ENCODE measurements at places on chromosomes 5 and 9.
A peak's percentile ranks its signal among the peaks of the same experiment; 100 is the strongest.

DNA sequence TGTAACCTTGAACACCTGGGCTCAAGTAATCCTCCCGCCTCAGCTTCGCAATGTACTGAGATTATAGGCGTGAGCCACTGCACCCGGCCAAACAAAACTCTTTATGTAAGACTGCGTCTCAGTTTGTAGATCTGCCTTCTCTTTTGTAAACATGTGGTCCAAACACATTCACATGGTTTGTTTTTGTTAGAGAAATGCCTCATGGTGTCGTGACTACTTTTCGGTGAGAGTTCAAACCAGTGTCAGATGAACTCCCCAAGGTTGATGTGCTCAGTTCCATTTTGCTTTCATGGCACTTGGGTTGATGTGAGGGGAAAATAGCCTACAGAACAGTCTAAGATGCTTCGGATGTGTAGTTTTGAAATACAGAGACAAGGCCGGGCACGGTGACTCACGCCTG lies 231.6 kb downstream of the GOLPH3 start:
- no peak for DNase-seq

DNA sequence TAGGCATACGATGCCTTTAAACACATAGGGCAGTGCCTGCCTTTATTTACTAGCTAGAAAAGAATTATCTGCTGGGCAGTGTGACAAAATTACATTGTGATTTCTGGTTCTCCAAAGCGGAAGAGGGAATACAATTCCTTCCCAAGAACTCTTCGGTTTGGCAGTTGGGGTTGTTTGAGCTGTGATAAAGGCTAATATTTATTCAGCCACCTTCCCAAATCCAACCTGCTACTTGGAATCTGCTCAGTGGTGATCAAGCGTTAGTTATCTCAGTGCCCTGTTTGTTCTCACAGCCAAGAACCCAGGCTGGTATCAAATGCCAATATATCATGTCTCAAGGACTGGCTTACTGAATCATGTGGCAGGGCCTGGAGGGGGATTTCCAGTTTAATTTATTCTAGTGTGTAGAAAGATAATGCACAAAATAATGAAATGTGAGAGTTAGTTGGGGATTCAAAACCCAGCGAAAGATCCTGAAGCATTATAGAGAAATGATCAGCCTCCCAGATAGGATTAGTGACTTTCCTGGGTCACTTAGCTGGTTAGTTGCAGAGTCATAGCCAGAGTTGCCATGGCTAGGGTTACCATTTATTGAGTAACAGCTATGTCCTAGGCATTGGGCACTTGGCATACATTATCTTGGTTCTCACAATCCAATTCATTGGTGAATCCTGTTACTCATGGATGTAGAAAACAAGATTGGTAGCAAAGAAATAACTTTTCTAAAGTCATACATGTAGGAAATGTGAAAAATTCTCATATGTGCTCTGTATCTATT lies 457.0 kb upstream of the KLF4 start:
- DNase-seq = no peak

- DNase-seq = no peak
Observed at GRCh38 chr5:68055686-68056085, 159.9 kb upstream of the PIK3R1 start.

GRCh38 chr5:138129347-138129746 lies 9.9 kb downstream of the NME5 start:
- no peak for DNase-seq

DNA sequence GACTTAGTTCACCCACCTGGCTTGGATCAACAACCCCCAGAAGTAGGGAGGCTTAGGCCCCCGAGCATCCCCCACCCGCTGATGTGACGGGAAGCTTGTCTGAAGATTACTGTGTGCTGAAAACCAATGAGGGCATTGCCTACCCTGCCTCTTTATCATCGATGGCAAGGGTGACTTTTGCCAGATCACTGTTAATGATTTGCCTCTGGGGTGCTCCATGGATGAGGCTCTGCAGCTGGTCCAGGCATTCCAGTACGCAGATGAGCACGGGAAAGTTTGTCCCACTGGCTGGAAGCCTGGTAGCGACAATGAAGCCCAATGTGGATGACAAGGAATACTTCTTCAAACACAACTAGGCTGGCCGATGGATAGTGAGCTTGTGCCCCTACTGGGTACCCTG lies 22.0 kb downstream of the RUFY1 start:
- no peak for DNase-seq

DNA sequence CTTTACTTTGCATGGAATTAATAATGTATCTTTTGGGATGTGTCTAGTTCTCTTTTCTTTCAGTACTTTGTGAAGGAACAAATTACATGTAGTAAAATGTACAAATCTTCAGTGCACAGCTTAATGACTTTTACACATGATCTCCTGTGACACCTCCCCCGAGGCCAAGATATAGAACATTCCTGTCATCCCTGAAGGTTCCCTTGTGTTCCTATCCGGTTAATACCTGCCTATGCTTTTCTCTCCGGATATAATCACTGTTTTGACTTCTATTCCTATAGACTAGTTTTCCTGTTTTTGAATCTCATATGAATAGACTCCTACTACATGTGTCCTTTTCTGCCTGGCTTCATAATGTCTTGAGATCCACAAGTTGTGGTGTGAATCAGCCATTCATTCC lies 21.5 kb downstream of the STC2 start:
- no peak for DNase-seq

DNA sequence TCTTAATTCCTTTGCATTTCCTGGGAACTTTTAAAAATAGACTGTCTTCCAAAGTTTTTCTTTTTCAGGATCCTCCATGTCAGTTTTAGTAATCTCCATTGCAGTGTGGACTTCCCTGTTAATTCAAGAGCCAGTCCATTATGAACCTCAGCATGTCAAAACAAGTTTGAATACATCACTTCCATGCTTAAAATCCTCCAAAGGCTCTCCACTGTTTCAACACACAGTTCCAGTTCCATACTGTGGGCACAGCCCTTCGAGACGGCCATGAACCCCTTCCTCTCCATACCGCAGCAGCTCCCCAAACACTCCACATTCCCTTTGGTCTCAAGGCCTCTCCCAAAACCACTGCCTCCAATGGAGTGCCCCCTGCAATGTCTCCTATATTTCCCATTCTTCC lies 19.5 kb downstream of the LIFR start:
- no peak for DNase-seq

DNA sequence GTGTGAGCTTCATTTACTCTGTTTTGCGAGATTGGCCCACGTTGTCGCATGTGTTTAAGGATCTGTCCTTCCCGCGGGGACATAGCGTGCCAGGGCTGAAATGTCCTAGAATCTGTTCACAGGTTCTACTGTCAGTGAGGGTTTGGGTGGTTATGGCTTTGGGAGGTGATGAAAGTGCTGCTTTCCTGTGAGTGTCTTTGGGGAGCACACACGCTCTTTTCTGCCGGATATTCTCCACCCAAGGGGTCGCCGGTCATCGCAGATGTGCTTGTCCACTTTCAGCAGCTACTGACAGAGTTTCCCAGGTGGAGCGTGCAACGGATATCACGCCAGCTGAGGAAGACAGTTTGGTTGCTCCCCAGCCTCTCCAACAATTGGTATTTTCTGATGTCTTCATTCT lies 32.1 kb downstream of the PROP1 start:
- DNase-seq = no peak

GRCh38 chr5:167312225-167312624 lies 979.2 kb upstream of the WWC1 start:
- no peak for DNase-seq

DNA sequence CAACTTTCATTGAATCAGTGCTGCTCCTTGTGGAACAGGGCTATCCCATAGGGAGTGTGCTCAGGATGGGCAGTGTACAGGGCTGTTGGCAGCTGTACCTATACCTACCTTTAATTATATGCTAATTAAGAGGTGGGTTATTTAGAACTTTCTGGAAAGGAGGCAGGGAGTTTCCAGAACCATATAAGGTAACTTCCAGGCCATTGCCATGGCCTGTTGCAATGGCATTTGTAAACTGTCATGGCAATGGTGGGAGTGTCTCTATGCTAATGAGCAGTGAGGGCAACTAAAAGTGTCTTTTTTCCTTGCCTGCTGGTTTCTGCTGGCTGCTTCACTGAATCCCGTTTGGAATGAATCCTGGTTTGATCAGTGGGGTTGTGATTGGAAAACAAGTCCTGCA lies 2.3 kb upstream of the ARHGAP26 start:
- DNase-seq = peak; percentile 51

GRCh38 chr9:13991395-13991794 lies 322.5 kb downstream of the NFIB start:
- no peak for DNase-seq

DNA sequence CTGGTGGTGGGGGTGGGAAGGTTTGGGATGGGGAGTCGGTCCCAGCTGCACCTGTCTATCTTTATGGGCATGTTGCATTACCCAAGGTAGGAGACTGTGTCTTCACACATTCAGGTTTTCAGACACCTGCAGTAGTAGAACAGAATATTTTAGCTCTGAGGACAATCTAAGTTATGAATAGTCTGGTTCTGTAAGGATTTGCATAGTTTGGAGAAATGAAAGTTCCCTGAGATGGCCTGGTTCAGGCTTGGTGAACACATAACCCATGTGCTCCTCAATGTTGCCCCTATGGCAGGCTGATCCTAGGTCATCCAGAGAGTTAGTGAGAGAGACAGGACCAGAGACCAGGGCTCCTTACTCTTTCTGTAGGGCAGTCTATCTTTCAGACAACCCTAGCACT lies 20.7 kb downstream of the TNFSF8 start:
- DNase-seq = no peak

GRCh38 chr5:42604171-42604711 lies 152.4 kb upstream of the CCDC152 start:
- no peak for DNase-seq

GRCh38 chr5:91245871-91246270 lies 137.2 kb downstream of the ARRDC3 start:
- no peak for DNase-seq

DNA sequence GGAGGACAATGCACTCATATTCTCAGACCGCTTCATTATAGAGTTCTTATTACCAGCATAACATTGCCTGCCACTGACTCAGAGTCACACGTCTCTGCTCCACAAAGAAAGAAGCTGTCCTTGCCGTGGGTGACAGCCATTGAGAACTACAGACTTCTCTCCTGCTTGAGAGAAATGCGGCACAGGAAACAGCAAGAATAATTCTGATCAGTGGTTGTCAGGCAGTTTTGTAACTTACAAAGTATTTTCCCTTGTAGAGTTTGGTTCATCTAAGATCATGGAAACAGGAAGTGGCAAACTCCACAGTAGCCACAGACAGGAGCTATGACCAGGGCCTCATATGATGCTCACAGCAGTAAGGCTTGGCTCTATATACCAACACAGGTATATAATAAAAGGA lies 47.0 kb downstream of the KCNV2 start:
- peak; percentile 55 for DNase-seq

GRCh38 chr9:128103589-128103962 lies 24.0 kb downstream of the PTGES2 start:
- no peak for DNase-seq

- DNase-seq = no peak
Observed at GRCh38 chr5:155367841-155368240, 354.3 kb downstream of the KIF4B start.

- peak; percentile 98 for DNase-seq
Observed at GRCh38 chr9:114738581-114739316, 56.8 kb upstream of the TEX48 start.

GRCh38 chr9:85167146-85167545 lies 497.6 kb downstream of the NTRK2 start:
- DNase-seq = no peak
